ENCODE measurements at places on chromosomes 1 and 21.

DNA sequence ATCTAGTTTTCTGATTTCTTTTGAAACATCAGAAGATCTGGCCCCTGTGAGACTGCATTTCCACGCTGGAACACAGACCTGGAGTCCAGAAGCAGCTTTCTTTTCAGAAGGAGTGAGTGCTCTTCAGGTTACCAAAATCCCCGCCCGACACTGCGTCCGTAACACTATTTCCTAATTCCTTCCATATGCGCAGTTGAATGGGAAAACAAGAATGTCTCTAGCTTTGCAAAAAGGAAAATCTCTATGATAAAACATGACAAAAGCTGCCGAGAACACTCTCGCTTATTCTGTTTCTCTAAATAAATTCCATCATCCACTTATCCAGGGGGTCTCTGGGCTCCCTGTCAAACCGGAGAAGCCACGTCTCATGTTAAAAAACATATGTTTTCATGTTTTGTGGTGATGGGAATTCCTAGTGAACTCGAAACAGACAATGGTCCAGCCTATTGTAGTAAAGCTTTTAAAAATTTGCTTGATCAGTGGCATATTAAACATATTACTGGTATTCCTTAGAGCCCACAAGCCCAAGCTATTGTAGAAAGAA lies 67.7 kb downstream of the PLD5 start:
- DNase-seq: no peak

- DNase-seq: no peak
Measured at GRCh38 chr1:236677641-236678235, 8.6 kb upstream of the ACTN2 start.

GRCh38 chr1:208939537-208940085 lies 643.9 kb upstream of the CAMK1G start:
- DNase-seq: no peak

DNA sequence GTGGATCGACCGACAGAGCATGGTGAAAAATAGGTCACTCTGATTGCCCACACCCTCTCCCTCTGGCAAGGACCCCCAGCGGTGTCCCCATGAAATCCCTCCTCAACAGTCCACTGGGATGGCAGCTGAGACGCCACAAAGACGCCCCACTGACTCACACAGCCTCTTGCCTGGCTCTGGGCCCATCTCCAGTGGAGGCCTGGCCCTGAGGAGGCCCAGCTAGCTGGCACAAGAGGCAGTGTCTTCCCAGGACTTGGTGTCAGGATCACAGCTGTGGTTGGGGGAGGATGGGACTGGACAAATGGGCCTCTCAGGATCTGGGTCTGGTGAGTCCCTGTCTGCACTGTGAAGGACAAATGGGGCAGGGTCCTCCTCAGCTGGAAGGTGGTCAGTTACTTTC lies 4.6 kb downstream of the ALX3 start:
- DNase-seq: no peak

GRCh38 chr1:116910379-116911187 lies 867 bp downstream of the PTGFRN start:
- DNase-seq: no peak

DNA sequence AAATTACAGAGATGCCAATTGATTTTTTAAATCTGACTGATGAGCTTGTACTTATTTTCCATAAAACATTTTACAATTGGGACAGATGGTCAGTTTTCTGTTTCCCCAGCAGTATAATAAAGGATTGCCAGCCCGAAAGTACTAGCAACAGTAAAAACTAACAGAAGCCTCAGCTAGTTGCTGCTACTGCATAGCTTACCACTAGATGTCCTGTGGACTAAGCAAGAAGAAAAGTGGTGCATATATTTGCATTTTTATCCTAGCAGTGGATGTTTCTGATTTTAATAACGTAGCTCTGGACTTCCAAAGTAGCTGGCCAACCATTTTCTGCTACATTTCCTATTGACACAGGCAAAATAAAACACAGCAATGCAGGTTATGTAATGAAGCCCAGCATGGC lies 241.5 kb downstream of the BARHL2 start:
- no peak for DNase-seq

GRCh38 chr1:95012389-95012788 lies 60.4 kb downstream of the ALG14 start:
- DNase-seq: no peak

GRCh38 chr1:26072305-26072704 lies 4.9 kb upstream of the TRIM63 start:
- no peak for DNase-seq

- DNase-seq: no peak
Measured at GRCh38 chr1:218880484-218881060, 293.1 kb upstream of the LYPLAL1 start.

DNA sequence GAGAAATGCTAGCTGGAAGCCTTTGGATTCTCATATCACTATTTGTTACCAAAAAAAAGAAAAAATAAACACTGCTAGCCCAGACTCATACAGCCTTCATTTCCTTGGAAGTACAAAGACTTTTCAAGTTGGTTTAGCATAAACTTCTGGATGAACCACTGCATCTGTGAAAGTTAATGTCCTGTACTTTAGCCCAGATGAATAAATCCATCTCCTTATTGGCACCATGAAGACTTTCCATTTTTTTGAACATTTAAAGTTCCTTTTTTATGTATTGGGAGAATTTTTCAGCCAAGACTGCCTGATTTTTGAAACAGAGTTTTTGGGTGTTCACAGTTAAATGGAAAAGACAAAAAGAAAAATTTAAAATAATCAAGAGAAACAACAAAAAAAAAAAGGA lies 184.0 kb upstream of the C1orf87 start:
- no peak for DNase-seq

DNA sequence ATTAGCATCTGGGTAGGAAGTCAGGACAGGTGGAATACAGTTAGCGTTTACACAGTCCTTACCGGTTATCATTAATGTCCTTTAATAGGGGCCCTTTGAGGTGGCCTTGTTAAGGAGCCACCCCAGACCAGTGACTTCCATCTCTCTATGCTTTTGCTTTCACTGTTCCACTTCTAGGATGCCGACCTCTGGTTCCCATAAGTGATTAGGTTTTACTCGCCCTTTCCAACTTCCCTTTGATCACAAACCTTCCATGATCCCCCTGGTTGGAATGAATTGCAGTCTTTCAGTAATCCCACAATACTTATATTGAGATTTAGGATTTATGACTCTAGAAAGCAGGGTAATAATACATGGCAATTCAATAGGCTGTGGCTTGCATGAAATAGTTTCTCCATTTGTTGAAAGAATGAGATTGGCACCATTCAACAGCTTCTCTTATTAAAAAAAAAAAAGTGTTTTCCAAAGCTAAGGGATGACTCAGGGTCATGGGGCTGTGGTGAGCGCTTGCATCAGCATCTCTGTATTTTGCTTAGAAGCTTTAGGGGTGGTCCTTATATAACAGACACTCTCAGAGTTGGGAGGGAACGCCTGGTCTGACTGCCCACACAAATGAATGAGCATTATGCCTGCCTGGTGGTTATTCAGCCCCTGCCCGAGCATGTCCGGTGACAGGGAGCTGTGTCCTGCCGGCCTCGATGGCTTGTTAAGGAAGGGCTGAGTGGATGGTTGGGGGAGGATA lies 110.5 kb downstream of the CNIH3 start:
- DNase-seq: no peak

- no peak for DNase-seq
Measured at GRCh38 chr1:161196521-161197451, 2.1 kb downstream of the ADAMTS4 start.

GRCh38 chr1:44261171-44261817 lies 48.0 kb downstream of the DMAP1 start:
- peak; percentile 66 for DNase-seq

DNA sequence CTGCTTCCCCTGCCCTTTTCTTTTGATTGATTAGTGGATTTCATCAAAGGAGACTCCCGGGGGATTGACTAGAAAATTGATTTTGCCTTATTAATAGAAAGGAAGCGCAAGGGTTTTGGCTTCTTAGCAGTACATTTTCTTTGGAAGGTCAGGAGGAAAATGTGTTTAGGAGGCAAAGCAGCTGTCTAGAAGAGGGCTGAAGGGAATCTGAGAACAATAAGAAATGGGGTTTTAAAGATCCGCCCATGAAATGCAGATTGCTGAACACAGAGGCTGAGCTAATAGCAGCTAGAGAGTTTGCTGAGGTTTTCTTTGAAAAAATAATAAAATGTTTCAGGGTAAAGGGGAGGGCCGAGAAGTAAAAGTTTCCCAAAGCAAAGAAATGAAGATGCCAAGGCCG lies 4.9 kb downstream of the SERTAD4 start:
- DNase-seq: no peak

GRCh38 chr1:166166698-166167571 lies at the start of gene FAM78B:
Gene FAM78B, minus strand, starts transcription at chr1:166167001. Its CDS starts 753 bp downstream, at chr1:166166248.
- DNase-seq: no peak

GRCh38 chr1:154329551-154330131 lies 4.3 kb downstream of the ATP8B2 start:
- DNase-seq: no peak

DNA sequence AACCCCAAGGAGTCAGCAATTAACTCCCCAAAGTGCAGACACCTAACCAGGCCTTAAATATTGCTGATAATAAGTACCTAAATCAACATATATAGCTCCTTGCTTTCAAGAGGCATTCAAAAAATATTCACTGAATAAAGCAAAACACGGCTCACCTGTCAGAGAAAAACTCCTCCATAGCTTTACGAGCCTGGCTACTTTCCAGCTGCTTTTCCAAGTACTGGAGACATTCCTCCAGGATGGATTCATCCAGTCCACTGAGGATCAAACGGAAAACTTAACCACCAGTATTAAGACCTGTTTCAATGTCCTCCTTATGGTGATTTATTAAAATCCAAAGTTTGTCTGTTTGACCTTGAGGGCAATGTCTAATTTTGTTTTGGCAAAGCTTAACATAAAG lies 44.6 kb downstream of the UBR4 start:
- no peak for DNase-seq

- no peak for DNase-seq
Measured at GRCh38 chr1:108051631-108052377, 86.8 kb upstream of the VAV3 start.

DNA sequence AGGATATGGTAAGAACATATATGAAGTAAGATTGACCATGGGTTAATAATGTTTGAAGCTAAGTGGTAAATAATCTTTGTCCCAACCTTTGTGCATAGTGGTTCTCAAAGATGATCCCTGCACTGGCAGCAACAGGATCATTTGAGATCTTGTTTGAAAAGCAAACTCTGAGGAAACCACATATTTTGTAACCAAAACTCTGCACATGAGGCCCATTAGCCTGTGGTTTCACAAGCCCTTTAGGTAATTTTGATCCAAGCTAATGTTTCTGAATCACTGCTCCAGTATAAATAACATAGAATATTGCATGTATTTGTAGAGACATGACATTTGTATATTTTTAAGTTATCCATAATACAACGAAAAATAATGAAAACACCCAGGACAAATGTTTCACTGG lies 147.9 kb upstream of the RGS18 start:
- DNase-seq: no peak

DNA sequence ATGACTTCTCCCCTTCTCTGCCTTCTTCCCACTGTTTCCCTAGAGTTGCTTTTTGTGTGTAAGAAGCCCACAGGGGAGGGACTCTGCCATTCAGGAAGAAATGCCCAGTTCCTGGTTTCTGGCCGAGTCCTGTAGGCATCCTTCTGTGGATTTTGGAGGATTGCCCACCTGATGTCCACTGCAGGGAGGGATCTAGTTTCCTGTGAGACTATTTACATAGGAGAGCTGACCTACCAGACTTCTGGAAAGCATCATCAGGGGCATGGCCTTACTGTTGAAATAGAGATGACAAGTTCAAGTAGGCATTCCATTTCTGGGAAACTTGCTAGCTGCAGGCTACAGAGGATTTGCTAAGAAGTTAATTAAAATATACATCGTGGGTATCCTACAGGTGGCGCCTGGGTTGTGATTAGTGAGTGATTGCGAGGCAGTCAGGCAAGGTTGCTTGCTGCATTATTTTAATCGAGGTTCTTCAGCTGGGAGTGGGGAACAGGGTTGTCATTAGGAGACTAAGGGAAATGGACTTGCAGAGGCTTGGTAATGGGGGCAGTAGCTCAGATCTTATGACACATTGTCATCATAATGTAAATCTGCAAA lies 148.7 kb downstream of the HHAT start:
- DNase-seq: no peak

GRCh38 chr1:233006541-233006973 lies 56.1 kb downstream of the NTPCR start:
- no peak for DNase-seq

DNA sequence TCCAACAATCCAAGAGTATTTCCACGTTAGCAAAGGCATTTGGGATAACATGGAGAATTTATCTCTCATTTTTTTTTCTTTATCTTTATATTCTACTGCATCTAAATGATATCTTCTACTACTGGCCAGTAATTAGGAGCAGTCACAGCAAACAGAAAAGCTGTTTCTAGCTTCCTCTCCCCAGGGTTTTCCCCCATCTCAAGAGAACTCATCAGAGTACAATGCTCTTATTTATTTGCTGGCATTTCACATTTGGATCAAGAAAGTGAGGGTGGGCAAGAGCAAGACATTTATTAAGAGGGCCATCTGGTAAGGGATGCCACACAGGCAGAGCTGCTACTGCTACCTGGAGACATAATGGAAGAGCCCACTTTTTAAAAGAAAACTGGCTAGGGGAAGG lies 368.2 kb downstream of the USH2A start:
- DNase-seq: no peak

DNA sequence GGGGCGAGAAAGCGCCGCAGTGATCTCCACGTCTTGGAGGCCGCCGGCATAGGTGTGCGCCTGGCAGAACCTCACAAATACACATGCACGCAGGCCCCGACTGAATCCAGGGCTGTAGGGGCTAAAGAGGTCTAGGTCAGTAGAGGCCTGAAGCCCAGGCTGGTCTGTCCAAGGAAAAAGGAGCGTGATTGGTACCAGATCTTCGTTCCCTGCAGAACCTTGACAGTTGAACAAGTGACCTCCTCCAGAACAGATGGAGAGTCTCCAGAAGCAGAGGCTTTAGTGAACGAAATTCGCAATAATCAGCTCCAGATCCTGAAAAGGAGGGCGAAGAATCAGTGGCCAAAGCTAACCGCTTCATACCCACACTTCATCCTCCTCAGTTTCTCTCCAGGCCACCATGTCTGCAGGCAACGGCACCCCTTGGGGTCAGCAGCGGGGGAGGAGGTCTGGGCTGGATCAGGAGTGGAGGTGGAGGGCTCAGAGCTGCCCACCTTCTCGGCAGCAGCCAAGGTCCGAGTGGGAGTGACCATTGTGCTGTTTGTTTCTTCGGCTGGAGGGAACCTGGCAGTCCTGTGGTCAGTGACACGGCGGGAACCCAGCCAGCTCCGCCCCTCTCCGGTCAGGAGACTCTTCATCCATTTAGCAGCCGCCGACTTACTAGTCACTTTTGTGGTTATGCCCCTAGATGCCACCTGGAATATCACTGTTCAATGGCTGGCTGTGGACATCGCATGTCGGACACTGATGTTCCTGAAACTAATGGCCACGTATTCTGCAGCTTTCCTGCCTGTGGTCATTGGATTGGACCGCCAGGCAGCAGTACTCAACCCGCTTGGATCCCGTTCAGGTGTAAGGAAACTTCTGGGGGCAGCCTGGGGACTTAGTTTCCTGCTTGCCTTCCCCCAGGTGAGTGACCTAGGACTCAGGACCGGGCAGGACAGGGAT lies 749 bp upstream of the PEX11B start:
- no peak for DNase-seq

DNA sequence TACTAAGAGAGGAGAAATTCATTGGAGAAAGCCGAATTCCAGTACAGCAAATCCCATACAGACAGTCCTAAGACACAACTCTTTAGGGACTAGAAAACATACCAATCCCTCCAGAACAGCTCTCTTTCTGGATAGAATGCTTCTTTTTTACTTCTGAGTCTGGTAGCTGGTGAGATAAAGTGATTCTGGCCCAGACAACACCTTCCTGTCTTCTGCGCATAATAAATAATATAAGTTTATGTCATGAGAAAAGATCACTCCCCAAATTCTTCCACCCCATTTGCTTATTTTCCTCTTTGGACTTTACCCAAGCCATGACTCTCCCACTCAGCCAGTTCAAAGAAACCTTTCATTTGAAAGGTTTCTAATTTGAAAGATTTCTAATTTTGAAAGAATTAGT lies 98.4 kb downstream of the EDEM3 start:
- no peak for DNase-seq
